ENCODE measurements at places on chromosomes 6 and 20.

GRCh38 chr20:8808202-8808535 lies 260.7 kb upstream of the PLCB4 start:
- no peak for DNase-seq

DNA sequence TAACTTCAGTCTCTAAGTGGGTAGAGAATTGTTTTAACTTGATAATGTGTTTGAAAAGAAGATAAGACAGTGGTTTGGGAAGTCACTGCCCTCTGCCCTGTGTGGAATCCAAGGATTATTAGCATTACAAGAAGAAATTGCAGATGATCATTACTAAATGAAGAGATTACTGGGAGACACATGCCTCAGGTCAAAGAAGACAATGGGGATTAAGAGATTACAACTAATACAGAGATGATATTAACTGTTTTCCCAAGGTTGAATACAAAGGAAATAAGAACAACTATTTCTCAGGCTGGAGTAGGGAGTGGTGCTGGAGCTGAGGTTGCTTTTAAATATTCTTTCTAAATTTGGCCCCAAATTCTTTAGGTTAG lies 166.0 kb downstream of the TRMT11 start:
- peak; percentile 53 for DNase-seq

- no peak for DNase-seq
These were observed 121.2 kb downstream of the SGK1 start for GRCh38 chr6:134196568-134197193.

- DNase-seq: peak; percentile 96
These were observed 1.4 kb downstream of the CLIC1 start for GRCh38 chr6:31734821-31735406.

- no peak for DNase-seq
These were observed 8.5 kb downstream of the TFEB start for GRCh38 chr6:41726876-41727275.

- no peak for DNase-seq
These were observed 39.3 kb upstream of the DUSP22 start for GRCh38 chr6:252775-253535.

DNA sequence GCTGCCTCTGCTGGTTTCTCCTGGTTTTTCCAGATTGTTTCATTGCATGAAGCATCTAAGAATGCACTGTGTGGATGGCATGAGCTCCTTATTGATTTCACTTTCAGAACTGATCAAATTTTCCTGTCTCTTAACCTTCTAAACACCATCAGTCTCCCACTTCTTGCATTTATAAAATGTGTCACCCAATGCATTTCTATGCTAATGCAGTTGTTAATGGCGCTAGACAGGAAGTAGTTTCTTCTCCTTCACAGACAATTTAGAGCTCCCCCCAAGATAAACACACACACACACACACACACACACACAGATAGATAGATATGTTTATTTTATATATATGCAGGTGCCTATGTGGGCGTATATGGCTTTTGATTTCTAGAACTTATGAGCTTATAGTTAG lies 45.6 kb upstream of the FOXA2 start:
- DNase-seq: peak; percentile 53

DNA sequence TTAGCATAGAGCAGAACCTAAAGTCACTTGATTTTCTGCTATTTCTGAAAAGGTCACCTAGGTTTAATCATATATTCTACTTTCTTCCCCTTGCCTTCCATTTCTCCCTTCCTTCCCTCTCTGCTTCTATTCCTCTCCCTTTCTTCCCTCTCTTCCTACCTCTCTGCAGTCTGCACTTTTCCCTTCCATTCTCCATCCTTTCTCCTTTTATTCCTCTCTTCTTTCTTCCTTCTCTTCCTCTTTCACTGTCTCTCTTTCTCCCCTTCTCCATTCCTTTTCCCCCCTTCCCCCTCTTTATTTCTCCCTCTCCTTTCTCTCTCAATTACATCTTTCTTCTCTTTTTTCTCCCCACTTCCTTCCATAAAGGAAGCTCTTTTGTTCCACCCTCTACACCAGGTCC lies 1049.8 kb upstream of the FLRT3 start:
- no peak for DNase-seq

DNA sequence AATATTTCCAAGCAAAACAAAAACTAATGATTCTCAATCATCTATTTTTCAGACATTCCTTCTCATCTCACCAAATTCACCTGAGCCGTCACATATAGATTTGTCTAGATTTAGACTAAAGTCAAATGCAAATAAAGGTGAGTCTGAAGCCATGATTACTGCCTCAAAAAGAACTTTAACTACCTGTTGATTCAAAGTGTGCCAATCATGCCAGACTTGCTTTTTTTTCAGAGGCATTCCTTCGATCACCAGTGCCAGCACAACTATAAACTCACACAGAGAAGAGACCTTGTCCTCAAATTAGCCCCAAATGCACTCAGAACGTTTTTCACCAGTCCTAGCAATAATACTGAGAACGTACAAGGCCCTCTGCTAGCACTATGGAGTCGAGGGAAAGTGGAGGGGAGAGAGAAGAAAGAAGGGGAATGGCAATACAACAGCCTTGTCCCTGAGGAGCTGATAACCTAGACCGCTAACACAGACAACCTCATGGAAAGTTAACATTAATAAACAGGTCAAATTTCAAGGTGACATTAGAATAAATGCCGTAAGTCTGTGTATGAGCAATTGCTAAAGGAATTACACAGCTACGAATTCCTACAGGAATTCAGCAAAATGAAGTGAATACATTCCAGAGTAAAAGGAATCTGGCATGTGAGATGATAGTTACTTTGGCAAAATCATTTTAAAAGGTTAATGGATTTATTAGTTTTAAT lies 60.9 kb downstream of the EPB41L2 start:
- DNase-seq: peak; percentile 35

DNA sequence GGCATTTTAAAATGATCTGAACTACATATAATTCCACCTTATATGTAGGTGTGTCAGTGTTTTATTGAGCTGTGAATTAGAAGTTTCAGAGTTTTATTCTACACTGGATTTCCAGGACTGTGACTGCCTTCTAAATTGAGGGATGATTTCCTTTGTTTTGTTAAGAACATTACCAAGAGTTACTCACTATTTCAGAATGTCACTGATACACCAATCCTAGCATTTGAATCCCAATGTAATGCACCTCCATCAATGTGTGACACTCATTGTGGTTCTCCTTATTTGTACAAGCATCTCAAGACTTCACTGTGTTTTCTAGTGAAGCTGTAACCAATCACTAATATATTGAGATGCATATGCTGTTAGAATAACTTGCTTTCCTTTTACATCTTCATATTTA lies 86.8 kb downstream of the PLCB1 start:
- no peak for DNase-seq

- peak; percentile 58 for DNase-seq
These were observed 140.6 kb downstream of the OPN5 start for GRCh38 chr6:47922391-47922790.

DNA sequence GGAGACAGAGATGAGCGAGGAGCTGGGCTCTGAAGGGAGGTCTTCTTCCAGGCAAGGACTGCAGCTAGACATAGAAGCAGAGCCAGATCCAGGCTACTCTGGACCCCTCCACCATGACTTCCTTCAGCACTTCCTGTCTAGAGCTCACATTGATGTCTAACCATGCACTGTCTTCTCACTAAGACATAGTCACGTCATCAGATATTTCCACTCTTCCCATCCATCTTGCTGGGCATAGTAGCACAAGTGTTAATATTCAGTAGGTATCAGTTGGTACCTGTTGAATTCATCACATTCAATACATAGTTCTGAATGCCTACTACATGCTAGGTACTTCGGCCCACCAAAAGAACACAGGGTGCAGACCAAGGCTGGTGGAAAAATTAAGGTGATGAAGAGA lies 2.9 kb downstream of the HLA-DMA start:
- no peak for DNase-seq

DNA sequence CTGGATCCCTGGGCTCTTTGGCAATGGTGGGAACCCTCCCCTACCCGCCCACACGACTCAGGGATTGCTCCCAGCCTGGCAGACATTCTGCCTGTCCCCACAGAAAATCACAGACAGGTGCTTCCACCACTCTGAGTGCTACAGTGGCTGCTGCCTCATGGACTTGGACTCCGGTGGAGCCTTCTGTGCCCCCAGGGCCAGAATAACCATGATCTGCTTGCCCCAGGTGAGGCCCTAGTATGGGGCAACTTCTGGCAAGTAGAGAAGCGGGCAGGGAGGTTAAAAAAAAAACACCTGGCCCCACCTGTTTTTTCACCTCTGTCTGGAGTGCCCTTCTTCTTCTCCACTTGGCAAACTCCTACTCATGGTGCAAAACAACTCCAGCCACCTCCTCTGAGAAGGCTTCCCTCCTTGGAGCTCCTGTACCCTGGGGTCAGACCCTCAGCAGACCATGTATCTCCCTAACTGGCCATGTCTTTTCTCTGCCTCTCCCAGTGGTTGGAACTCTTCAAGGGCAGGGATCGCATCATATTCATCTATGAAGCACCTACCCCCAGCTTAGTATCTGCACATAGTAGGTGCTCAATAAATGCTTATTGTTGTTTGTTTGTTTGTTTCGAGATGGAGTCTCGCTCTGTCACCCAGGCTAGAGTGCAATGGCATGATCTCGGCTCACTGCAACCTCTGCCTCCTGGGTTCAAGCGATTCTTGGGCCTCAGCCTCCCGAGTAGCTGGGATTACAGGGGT lies 1.1 kb downstream of the CLPSL2 start:
- no peak for DNase-seq

GRCh38 chr20:21048841-21049273 lies 57.3 kb downstream of the LINC00237 start:
- DNase-seq: peak; percentile 74

GRCh38 chr20:50659975-50660670 lies 31.2 kb downstream of the RIPOR3 start:
- no peak for DNase-seq

All from mesendoderm (in vitro differentiated cells).